ENCODE measurements at places on chromosomes 1 and 21. TPM values are rescaled to one million over a fixed set of nuclear protein-coding genes. Genes with fewer than 3 reads are reported as not detected.

Gene KHDRBS1
- polyA plus RNA-seq: 83.7 TPM

Gene DIRAS3
- 0.66 TPM for polyA plus RNA-seq

Gene SLFNL1
- polyA plus RNA-seq: 0.32 TPM

Gene BNIPL
- polyA plus RNA-seq: not detected

Gene ALPL
- polyA plus RNA-seq: 2.1 TPM

Gene RNU1-2
- polyA plus RNA-seq: not detected

Gene TTC24
- 2.6 TPM for polyA plus RNA-seq

Gene CD48
- 112 TPM for polyA plus RNA-seq
